ENCODE measurements at places on chromosomes 4 and X. TPM values are rescaled to one million over a fixed set of nuclear protein-coding genes. Genes with fewer than 3 reads are reported as not detected.

GRCh38 chrX:124501586-124501985, 155.2 kb downstream of the SH2D1A start:
- no peak for DNase-seq

- DNase-seq = no peak
Observed at GRCh38 chr4:170805352-170805751, 715.6 kb upstream of the AADAT start.

DNA sequence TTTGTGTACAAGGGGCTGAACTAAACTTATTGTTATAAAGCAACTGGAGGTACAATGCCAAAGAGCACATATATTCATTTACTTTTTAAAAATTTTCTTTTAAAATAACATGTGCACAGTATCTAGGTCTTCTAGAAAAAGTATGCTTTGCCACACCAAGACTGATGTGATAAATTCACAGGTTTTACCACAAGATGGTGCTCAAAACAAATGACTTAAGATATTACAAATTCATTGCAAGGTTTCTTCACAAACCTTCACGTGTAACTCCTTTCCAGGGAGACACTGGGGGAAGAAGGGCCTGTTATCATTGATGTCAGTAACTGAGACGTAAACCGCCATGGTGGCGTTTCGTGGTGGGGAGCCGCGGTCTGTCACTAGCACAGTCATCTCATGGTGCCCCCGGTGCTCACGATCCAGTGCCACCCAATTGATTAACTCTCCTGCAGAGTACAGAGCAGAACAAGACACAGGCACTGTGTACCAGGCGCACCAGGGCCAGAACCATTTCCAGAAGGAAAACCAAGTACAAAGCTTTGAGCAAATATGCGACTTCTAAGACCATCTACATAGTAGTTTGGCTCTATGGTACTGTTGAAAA, 162.2 kb downstream of the DCHS2 start:
- DNase-seq = no peak

- DNase-seq = no peak
Observed at GRCh38 chr4:98536631-98537030, 121.8 kb downstream of the TSPAN5 start.

PNCK gene
- total RNA-seq = 0.19 TPM
